ENCODE measurements at places on chromosomes 4 and X.
A peak's percentile ranks its signal among the peaks of the same experiment; 100 is the strongest.

DNA sequence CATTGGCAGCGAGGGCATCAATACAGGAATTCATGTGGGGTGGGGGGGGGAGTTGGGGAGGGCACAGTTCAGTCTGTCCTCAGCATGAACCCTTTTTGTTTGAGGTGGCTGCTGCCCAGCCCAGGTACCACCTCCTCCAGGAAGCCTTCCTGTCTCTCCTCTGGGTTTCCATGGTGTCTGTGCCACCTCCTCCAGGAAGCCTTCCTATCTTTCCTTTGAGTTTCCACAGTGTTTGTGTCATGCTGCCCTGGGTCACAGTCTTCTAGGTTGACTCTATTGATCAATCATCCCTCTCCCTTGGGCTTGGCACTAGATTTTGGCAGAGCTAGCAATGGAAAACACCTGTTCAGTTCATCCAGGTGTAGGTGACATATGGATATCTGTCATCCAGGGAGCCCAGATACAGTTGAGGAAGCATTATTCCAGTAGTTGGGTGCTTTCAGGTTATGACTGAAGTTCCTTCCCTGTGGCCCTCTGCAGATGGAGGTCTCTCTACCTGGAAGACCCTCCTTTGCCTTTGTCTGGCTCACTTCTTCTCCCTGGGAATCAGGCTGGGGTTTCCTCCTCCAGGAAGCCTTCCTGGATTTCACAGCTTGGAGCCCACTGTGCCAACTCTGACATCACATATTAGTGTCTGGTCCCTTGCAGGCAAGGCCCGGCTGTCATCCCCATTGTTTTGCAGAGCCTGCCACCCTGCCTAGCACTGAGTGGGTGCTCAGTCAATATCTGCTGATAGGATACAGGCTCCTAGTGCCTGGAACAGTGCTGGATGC lies 96.6 kb downstream of the SORCS2 start:
- DNase-seq: no peak
- no peaks in the 10 kb centered on the region for H3K4me1 ChIP-seq
- H3K27ac ChIP-seq: no peak overlapping the region
- no peak overlapping the region for H3K4me3 ChIP-seq
- H3K36me3 ChIP-seq: no peaks in the 10 kb centered on the region

DNA sequence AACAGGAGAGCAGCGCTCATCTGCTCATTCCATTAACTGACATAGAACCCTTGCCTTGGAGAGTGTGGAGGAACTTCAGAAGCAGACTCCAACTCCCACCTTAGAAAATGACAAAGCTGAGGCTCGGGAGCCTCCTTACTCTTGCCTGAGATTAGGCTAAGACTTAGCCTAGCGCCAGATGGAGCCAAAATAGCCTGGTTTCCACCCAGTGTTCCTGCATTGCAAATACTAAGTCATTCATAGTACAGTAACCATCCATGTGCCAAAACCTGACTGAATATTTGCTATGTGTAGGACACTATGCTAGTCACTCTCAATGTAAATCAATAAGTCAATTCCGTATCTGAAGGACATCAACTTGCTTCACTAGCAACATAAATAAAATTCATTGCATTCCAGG lies 387.4 kb upstream of the CPEB2 start:
- no peak overlapping the region for H3K4me3 ChIP-seq
- H3K27ac ChIP-seq: no peak overlapping the region

- H3K36me3 ChIP-seq: peaks cover 11% of the 10 kb centered on the region
- H3K4me3 ChIP-seq: peak overlapping the region; percentile 28
- no peak overlapping the region for H3K27ac ChIP-seq
- peaks cover 3% of the 10 kb centered on the region for H3K27me3 ChIP-seq
- H3K4me1 ChIP-seq: peaks cover 32% of the 10 kb centered on the region
Measured at GRCh38 chr4:81490403-81491160, 18.9 kb upstream of the RASGEF1B start.

- no peaks in the 10 kb centered on the region for H3K4me1 ChIP-seq
- H3K4me3 ChIP-seq: no peak overlapping the region
- H3K27ac ChIP-seq: no peak overlapping the region
- no peaks in the 10 kb centered on the region for H3K27me3 ChIP-seq
- DNase-seq: no peak
Measured at GRCh38 chr4:85659610-85660218, 184.8 kb downstream of the ARHGAP24 start.

DNA sequence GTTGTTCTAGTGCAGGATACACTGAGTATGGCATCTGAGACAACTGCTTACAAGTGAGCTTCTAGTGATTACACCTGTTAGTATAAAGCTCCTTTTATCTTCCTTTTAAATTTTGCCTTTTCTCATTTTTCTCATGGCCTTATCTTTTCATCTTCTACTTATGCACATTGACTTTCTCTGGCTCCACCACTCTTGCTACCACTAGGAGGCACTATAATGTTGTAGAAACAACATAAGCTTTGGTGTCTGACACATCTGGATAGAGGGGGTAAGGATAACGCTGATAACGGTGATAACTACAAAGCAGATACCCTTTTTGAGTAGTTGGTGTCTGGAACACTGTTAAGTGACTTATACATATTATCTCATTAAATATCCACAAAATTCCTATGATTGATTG lies 187.4 kb upstream of the TEX13C start:
- H3K36me3 ChIP-seq: no peaks in the 10 kb centered on the region
- DNase-seq: no peak
- H3K4me1 ChIP-seq: no peaks in the 10 kb centered on the region
- H3K27me3 ChIP-seq: no peaks in the 10 kb centered on the region

- no peak overlapping the region for H3K27ac ChIP-seq
- H3K4me1 ChIP-seq: no peaks in the 10 kb centered on the region
- no peak overlapping the region for H3K4me3 ChIP-seq
- DNase-seq: no peak
Measured at GRCh38 chr4:127188847-127189246, 443.9 kb upstream of the INTU start.

GRCh38 chr4:110042545-110043517 lies 130.1 kb downstream of the EGF start:
- no peaks in the 10 kb centered on the region for H3K4me1 ChIP-seq
- H3K27ac ChIP-seq: no peak overlapping the region
- peaks cover 14% of the 10 kb centered on the region for H3K27me3 ChIP-seq
- H3K36me3 ChIP-seq: no peaks in the 10 kb centered on the region
- no peak overlapping the region for H3K4me3 ChIP-seq

DNA sequence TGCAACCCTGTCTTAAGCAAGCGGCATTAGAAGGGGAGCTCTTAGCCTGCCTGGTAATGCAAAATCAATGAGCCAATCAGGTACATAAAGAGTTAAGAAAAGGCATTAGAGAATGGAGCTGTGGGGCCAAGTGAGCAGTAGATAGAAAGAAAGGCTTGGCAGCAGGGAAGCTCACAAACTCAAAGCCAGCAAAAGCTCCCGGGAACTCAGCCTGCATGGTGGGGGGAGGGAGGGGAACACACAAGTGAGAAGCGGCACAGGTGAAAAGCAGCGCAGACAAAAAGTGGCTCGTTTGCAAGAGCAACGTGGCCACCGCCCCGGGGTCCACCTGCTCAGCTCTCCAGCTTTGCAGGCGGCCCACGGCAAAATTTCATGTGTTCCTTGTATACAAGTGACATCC lies 818.5 kb downstream of the FAM133A start:
- no peaks in the 10 kb centered on the region for H3K36me3 ChIP-seq
- no peaks in the 10 kb centered on the region for H3K4me1 ChIP-seq
- no peak overlapping the region for H3K4me3 ChIP-seq
- no peak overlapping the region for H3K27ac ChIP-seq
- no peaks in the 10 kb centered on the region for H3K27me3 ChIP-seq

DNA sequence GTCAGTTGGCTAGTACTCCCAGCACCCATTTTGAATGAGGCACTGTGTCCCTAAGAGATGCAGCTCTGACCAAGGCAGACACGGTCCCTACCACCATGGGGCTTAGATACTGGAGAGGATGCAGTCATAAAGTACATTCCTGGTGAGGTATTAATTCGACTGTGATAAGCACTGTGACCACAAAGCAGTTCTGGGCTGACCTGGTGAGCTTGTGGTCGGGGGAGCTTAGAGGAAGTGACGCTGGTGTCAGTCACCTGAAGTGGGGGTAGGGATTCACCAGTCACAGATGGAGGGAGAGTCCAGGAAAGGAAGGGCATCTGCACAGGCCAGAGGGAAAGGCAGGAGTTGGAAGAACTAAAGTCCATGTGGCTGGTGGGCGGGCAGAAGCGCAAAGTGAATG lies 15.8 kb upstream of the CLTRN start:
- H3K36me3 ChIP-seq: peaks cover 7% of the 10 kb centered on the region
- H3K27ac ChIP-seq: peak overlapping the region; percentile 52
- H3K4me1 ChIP-seq: peaks cover 7% of the 10 kb centered on the region
- no peak overlapping the region for H3K4me3 ChIP-seq
- no peaks in the 10 kb centered on the region for H3K27me3 ChIP-seq

GRCh38 chr4:56460085-56460484 lies 7.3 kb upstream of the SRP72 start:
- H3K4me1 ChIP-seq: peaks cover 13% of the 10 kb centered on the region
- peaks cover 56% of the 10 kb centered on the region for H3K36me3 ChIP-seq

DNA sequence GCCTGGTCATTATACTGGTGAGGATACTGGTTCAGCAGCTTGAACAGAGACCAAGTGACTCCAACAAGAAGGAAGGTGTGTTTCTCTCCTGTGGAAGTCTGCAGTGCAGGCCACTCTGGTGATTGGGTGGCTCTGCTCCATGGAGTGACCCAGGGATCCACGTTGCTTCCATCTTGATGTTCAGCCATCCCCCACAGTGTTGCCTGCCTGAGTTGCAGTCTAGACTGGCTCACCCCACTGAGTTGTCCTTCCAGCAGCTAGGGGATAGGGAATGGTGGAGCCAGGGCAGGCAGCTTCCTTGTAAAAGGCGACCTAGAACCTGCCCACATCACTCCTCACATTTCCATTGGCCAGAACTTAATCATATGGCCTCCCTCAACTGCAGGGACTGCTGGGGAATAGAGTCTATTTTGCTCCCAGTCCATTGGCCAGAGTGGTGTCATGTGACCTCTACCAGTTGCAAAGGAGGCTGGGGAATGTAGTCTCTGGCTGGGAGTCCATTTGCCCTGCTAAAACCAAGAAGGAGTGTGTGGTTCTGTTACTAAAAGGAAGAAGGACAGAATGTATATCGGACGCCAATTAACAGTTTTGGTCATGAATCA lies 8.0 kb downstream of the MAN2B2 start:
- H3K4me3 ChIP-seq: no peak overlapping the region
- H3K27ac ChIP-seq: no peak overlapping the region
- H3K27me3 ChIP-seq: no peaks in the 10 kb centered on the region
- H3K4me1 ChIP-seq: no peaks in the 10 kb centered on the region
- H3K36me3 ChIP-seq: peaks cover 69% of the 10 kb centered on the region
- no peak for DNase-seq

DNA sequence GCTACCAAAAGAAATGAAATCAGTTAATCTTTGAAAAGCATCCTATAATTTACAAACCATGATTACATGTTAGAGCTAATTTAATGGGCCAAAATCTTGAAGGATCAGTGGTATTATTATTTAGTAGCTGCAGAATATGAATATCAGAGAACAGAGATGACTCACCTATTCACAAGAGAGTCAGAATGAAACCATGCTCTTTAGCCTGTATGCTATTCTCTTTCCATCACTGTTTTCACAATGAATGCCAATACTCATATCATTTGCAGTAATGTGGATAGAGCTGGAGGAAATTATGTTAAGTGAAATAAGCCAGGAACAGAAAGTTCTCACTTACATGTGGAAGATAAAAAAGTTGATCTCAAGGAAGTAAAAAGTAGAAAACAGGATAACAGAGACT lies 414.1 kb downstream of the CENPC start:
- H3K27me3 ChIP-seq: no peaks in the 10 kb centered on the region
- H3K36me3 ChIP-seq: no peaks in the 10 kb centered on the region
- H3K4me1 ChIP-seq: peaks cover 2% of the 10 kb centered on the region
- H3K4me3 ChIP-seq: no peak overlapping the region
- no peak for DNase-seq

GRCh38 chr4:55654131-55654530 lies 18.0 kb upstream of the NMU start:
- no peak overlapping the region for H3K4me3 ChIP-seq
- H3K4me1 ChIP-seq: no peaks in the 10 kb centered on the region
- no peak for DNase-seq
- H3K27ac ChIP-seq: no peak overlapping the region
- H3K27me3 ChIP-seq: peaks cover 5% of the 10 kb centered on the region
- no peaks in the 10 kb centered on the region for H3K36me3 ChIP-seq

- no peaks in the 10 kb centered on the region for H3K36me3 ChIP-seq
- H3K27me3 ChIP-seq: no peaks in the 10 kb centered on the region
- no peak for DNase-seq
Measured at GRCh38 chr4:143451186-143451585, 62.3 kb upstream of the SMARCA5 start.

GRCh38 chr4:52664479-52664878 lies 5.4 kb upstream of the USP46 start:
- peaks cover 16% of the 10 kb centered on the region for H3K36me3 ChIP-seq
- peaks cover 12% of the 10 kb centered on the region for H3K4me1 ChIP-seq
- DNase-seq: no peak
- peaks cover 22% of the 10 kb centered on the region for H3K27me3 ChIP-seq
- no peak overlapping the region for H3K27ac ChIP-seq

- peaks cover 39% of the 10 kb centered on the region for H3K4me1 ChIP-seq
- H3K36me3 ChIP-seq: peaks cover 14% of the 10 kb centered on the region
- peak overlapping the region; percentile 22 for H3K4me3 ChIP-seq
- H3K27me3 ChIP-seq: no peaks in the 10 kb centered on the region
- peak overlapping the region; percentile 97 for H3K27ac ChIP-seq
- no peak for DNase-seq
Measured at GRCh38 chrX:19857131-19857530, 30.3 kb downstream of the SH3KBP1 start.

GRCh38 chr4:113692809-113693411 lies 68.6 kb downstream of the CAMK2D start:
- H3K4me3 ChIP-seq: peak overlapping the region; percentile 30
- DNase-seq: no peak

DNA sequence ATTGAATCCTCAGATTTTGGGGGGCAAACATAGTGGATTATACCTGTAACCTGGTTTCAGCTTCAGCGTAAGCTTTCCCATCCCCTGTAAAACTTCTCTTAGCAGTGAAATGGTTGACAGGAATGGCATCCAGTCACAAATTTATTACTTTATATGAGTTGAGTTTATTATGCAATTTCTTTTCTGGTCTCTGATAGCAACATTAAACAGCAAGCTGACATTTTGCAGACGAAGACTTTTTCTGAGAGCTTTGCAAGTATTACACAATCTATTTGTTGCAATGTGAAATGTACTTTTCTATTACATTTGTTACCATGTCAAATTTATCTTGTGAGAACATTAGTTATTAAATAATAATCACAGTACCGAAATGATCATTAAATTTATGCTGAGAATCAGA lies 60.6 kb downstream of the GSPT2 start:
- no peaks in the 10 kb centered on the region for H3K27me3 ChIP-seq
- H3K27ac ChIP-seq: no peak overlapping the region
- peaks cover 5% of the 10 kb centered on the region for H3K36me3 ChIP-seq
- peaks cover 11% of the 10 kb centered on the region for H3K4me1 ChIP-seq

- H3K36me3 ChIP-seq: no peaks in the 10 kb centered on the region
- H3K27me3 ChIP-seq: no peaks in the 10 kb centered on the region
- no peaks in the 10 kb centered on the region for H3K4me1 ChIP-seq
- no peak for DNase-seq
- no peak overlapping the region for H3K4me3 ChIP-seq
- no peak overlapping the region for H3K27ac ChIP-seq
Measured at GRCh38 chrX:149717803-149718202, 5.9 kb downstream of the MAGEA11 start.

- H3K27ac ChIP-seq: no peak overlapping the region
- no peak for DNase-seq
- H3K4me3 ChIP-seq: no peak overlapping the region
- H3K36me3 ChIP-seq: no peaks in the 10 kb centered on the region
Measured at GRCh38 chrX:138865093-138865649, 153.7 kb upstream of the FGF13 start.

- H3K4me1 ChIP-seq: no peaks in the 10 kb centered on the region
- no peak for DNase-seq
- H3K36me3 ChIP-seq: no peaks in the 10 kb centered on the region
Measured at GRCh38 chrX:151771726-151772125, 37.2 kb downstream of the CNGA2 start.

All from T-helper 2 cell treated with Interferon-gamma antibody and Interleukin-4, amounts not matched to agents 5 μg/mL and 100 μg/mL, for 36 hours (primary cell).